ENCODE measurements at places on chromosomes 11 and 22. TPM values are rescaled to one million over a fixed set of nuclear protein-coding genes. Genes with fewer than 3 reads are reported as not detected.

The SSH3 gene
- total RNA-seq = 14.9 TPM

GRCh38 chr22:50613291-50613981 is 12.8 kb downstream of the MAPK8IP2 start:
- H3K4me3 ChIP-seq = no peak overlapping the region
- no peaks in the 10 kb centered on the region for H3K36me3 ChIP-seq
- H3K27ac ChIP-seq = no peak overlapping the region
- peaks cover 5% of the 10 kb centered on the region for H3K4me1 ChIP-seq

GRCh38 chr11:46755962-46756361 is 36.9 kb downstream of the F2 start:
- H3K27me3 ChIP-seq = no peaks in the 10 kb centered on the region
- H3K4me1 ChIP-seq = no peaks in the 10 kb centered on the region
- H3K4me3 ChIP-seq = no peak overlapping the region
- no peak for DNase-seq
- peaks cover 50% of the 10 kb centered on the region for H3K36me3 ChIP-seq
- no peak overlapping the region for H3K27ac ChIP-seq

- H3K27ac ChIP-seq = no peak overlapping the region
- H3K4me3 ChIP-seq = peak overlapping the region; percentile 71
- H3K4me1 ChIP-seq = peaks cover 27% of the 10 kb centered on the region
These were observed 1.1 kb upstream of the CHRM4 start for GRCh38 chr11:46392421-46393230.

DNA sequence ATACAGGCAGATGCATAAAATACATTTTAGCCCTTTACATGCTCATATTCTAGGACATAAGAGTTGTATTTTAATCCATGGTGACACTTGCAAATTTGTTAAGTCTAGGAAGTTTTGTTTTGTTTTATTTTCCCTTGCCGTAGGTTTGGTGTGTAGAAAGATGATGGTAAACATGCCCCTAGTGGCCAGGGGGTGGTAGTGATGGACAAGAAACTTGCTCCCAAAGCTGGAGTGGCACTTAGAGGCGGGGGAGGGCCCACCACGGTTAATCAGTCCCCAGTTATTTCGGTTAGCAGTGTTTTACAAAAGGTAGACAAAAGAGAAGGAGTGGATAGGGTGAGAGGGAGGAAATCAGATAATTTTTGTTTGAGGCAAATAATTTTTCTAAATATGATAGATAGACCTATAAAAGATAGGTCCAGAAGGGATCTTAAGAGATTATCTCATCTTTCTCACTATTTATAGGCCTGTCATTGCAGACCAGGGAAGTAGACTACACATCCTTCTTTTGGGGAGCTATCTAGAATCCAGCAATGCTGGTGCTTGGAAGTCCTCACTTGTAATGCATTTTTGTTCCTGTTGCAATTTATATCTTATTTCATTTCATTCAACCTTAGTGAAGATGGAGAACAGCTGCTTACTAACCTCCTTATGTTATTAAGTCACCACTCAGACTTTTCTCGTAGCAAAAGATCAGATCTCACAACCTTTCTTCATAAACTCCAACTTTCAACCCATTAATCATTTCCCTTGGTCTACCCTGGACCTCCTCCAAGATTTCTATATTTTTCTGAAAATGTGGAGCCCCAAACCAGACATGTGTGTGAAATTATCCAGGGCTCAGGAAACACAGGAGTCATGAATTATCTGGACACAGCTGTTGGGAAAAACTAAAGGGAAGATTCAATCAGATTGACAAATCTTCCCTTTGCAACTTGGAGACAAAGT is 5.9 kb upstream of the BDNF start:
- DNase-seq = no peak
- H3K36me3 ChIP-seq = no peaks in the 10 kb centered on the region
- peaks cover 32% of the 10 kb centered on the region for H3K27me3 ChIP-seq
- no peak overlapping the region for H3K27ac ChIP-seq
- peaks cover 6% of the 10 kb centered on the region for H3K4me1 ChIP-seq
- no peak overlapping the region for H3K4me3 ChIP-seq

GRCh38 chr11:15159085-15159484 is 44.4 kb downstream of the INSC start:
- no peaks in the 10 kb centered on the region for H3K4me1 ChIP-seq
- no peaks in the 10 kb centered on the region for H3K36me3 ChIP-seq
- H3K4me3 ChIP-seq = no peak overlapping the region
- H3K27ac ChIP-seq = no peak overlapping the region

Data from activated CD4-positive, alpha-beta memory T cell treated with anti-CD3 and anti-CD28 coated beads for 36 hours (primary cell).